Stimulated activated CD4-positive, alpha-beta T cell treated with anti-CD3 and anti-CD28 coated beads, TNF-alpha, amount 100 ng/mL, for 1 hour (primary cell): ENCODE measurements at places on chromosomes 13 and 19.

DNA sequence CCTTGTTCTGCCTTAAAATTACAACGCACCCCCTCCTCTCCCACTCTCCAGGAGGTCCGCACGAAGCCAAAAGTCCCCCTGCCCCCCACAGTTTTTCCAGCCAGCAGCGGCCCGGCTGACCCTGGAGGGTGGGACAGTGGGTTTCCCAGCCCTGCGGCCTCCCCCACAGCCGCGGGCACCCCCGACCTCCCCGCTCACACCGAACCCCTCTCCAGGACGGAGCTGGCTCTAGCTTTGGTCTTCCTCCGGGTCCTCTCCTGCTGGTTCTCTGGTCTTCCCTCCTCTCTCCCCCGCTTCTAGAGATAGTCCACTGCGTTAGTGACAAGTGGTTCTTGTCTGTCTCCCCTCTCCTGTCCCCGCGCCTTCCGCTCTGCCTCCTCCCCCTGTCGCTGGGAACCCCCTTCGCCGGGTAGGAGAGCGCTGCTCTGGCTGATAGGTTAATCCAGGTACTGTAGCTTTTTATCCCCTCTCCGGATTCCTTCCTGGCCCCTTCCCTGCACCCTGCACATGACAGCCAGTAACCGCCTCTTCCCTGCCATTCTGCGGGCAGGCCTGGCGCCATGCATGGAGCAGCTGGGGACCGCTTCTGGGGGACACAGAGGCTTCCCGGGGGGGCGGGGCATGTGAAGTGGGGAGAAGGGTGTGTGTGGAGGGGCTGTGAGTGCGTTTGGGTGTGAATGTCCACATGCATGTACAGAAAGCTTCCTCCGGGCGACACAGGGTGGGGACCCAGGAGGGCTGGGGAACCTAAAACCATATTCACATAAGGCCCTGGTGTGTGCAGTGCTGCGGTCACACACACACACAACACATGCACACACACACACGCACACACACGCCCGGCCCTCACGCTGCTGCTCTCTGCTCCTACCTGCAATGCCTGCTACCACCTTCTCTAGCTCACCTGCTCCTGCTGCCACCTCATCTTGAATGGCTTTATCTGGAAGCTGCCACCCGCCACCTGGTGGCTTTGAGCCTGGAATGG is 17.2 kb downstream of the PRR36 start:
- DNase-seq: no peak

DNA sequence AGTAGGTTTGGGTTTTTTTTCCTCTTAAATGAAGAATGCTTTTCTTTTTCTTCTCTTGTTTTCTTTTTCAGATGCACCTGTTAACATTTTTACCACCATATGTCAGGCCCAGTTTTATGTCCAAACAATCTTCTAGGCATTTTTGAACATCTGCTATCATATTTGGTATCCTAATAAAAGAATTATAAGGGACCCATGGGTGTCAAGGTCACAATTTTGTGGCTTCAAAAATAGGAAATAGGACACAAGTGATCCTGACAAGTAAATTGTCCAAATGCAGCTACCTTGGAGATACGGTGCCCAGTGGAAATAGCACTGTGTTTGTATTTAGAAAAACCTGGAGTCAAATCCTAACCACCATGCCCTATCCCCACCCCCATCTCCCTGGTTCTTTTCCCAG is 270.3 kb downstream of the MZT1 start:
- DNase-seq: no peak

DNA sequence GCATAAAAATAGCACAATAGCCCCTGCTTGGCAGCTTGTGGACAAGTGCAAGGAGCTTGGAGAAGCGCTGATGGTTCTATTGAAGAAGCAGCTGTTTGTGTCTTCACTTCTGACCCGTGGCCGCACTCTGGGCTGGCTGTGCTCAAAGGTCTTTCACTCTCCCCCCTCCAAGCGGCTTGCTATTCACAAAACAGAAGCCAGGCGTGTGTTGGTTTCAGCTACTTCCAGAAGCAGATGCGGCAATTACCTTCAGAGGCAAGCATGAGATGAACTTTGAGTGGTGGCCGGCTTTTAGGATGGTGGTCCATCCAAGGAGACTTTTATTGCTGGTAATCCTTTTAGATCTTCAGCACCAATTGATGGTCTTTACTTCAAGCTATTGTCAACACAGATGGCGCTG is 188.5 kb upstream of the ARGLU1 start:
- no peak for DNase-seq

DNA sequence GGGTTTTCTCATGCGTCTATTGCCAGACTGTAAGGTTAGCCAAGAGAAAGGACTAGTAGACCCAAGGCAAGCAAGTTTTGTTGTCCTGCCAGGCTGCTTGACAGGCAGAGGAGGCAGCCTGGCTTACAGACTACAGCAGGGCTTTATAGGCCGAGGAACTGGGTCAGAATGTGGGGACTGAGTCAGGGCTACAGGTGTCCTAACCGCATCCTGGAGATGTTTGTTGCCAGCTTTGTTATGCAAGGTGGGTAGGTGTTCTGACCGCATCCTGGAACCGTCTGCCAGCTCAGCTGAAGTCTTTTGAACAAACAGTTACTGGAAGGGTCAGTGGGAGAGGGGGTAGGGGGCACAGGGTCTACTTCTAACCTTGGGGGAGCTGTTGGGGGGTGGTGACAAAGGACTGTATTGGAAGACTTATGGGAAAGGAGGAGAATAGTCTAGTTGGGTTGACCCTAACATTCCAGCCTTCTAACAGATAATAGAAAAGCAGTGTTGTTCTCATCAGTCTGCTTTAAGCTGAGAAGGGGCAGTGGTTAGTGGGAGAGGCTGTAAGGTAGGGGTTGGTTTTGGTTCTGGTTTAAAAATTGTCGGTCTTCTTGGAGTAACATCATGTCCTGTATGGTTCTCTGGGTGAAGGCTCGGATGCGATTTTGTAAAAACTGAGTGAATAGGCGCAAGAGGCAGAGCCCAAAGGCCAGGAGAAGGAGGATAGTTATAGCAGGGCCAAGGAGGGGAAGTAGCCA is 913.8 kb upstream of the SLITRK5 start:
- no peak for DNase-seq

DNA sequence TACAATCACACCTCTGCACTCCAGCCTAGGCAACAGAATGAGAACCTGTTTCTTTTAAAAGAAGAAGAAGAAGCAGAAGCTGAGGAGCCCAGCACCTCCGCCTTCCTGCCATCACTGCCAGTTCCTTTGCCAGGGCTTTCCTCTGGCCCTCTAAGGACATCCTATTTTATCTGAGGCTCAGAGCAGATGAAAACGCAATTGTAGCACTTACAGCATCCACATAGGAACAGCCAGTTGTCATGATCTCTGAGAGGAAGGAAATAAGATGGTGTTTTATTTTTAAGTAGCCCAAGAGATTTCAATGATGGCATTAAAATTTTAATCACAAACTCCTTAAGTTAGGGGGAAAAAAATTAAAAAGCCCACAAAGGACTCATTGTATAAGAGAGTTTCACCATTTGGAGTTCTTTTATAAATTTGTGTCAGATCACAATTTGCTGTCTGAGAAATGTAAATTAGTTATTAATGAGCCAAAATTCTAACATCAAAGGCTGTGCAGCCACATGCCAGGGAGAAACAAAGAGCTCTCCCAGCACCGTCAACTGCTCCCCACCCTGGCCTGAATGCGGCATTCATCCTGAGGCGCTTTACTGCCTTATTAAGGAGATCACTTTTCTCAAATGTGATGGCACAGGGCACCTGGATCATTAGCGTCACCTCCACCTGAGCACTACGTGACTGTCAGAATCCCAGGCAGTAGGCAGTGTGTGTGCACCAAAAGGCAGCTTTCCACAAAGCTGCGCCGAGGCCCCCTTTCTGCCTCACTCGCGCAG is 393.0 kb downstream of the FOXO1 start:
- no peak for DNase-seq

DNA sequence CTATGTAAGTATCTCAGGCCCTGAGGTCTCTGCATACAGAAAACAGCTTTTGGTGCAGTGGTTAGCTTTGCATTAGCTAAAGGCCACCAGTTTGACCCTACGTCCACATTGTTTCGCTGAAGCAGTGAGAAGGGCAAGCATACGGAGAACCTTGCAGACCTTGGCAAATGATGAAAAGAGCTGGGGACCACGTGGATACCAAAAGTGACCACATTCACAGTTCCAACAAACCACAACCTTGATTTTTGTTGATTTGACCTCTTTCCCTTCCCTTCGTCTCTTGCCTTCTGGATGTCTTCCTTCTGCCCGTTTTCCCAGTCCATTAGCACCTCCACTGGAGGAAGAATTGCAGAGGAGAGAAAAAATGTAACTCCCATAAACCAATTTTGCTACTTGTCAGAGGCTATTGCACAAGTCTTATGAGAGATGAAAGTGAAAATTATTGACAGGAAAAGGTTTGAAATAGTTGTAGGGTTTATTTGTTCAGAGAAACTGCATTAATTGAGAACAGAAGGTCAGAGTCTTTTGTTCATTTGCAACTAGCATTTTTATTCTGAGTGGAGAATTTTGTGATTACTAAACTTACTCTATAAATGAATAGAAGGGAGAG is 293.9 kb upstream of the HTR2A start:
- DNase-seq: no peak

GRCh38 chr13:113126265-113127150 is 3.9 kb downstream of the F10 start:
- DNase-seq: no peak

DNA sequence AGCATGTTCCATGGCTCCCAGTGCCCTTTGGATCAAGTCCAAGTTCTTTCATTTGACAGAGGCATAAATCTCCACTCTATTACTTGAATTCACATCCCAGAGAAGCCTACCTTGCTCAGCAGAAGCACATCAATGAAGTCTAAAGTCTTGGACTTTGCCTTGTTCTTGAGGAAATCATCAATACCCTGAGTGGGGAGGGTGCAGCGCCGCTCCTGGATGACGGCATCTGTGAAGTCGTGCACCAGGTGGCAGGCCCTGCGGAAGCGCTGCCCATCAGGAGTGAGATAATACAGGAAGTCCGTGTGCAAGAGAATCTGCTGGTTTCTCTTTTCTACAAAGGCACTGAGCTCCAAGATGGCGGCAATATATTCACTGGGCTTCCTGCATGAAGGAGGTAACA is 10.6 kb downstream of the CYP4F11 start:
- no peak for DNase-seq
